ENCODE measurements at places on chromosomes 4 and X. TPM values are rescaled to one million over a fixed set of nuclear protein-coding genes. Genes with fewer than 3 reads are reported as not detected.

- DNase-seq: no peak
Measured at GRCh38 chrX:45830343-45830742, 629.7 kb upstream of the DIPK2B start.

GRCh38 chr4:127403471-127404084, 229.2 kb upstream of the INTU start:
- DNase-seq: no peak

DNA sequence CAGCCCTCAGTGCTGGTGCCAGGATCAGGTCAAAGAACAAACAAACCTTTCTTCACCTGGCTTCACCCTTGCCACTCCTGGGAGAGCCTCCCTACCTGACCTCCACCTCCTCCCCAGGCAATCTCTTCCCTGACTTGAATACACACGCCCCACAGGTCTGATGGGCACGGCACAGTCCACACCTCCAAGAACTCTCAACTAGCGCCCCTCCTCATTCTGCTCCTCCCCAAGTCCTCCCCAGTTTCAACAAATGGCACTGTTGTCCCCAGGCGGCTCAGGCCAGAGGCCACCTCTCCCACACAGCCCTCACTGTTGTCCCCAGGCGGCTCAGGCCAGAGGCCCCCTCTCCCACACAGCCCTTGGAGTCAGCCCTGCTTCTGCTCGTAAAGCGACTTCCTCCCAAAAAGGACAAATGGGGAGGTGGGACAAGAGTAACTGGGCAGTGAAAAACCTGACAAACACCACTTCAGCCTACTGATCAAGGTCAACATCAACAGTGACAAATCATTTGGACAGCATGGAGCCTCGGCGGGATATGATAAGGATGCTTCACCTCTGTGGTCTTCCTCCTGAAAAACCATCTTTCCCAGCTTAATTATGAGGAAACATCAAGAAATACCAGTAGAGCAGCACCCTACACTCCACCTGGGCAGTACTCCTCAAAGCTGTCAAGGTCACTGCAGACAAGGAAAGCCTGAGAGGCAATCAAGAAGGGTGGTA, 2.9 kb downstream of the LETM1 start:
- DNase-seq: no peak

DNA sequence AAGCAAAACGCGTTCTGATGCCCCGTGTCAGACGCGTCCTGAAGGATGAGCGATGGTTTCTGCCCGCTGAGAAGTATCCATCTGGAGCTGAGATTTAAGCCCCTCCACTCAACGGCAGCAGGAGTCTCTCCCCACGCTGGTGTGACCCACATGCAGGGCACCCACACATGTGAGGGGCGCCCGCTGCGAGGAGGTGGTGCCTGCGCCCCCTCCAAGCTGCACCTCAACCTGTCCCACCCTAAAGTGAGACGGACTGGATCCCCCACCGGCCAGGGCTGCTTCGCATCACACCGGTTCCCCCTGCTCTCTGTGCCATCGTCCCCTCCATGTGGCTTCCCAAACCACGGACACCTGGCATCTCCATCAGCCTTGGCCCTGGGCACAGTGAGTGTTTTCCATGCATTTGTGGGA, 4.5 kb upstream of the PDE6B start:
- DNase-seq: no peak

GRCh38 chrX:72130762-72131250, 909 bp downstream of the RTL5 start:
- no peak for DNase-seq

- no peak for DNase-seq
Measured at GRCh38 chr4:98641906-98642668, 16.3 kb downstream of the TSPAN5 start.

DNA sequence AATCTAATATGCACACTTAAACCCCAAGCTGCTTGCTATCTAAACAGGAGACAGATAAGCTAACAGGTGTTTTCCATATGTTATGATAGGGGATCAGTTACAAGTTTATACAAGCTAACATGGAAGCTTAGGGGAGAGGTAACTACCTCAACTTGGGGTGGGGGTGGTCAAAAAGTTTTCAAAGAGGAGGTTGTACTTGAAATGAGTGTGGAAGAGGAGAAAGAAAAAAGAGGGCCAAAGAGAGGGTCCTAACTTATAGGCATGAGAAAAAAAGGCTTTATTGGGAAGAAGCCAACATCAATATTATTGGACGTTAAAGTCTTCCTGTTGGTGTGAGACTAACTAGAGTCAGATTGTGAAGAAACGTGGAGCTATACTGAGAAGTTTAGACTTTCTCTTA, 205.9 kb downstream of the NDST4 start:
- no peak for DNase-seq

TENM3 gene
- total RNA-seq: 0.68 TPM

FOXR2 gene
- not detected for total RNA-seq

ALAS2 gene
- total RNA-seq: 8.5 TPM

GCNA gene
- total RNA-seq: 5.4 TPM

Data from thoracic aorta (tissue), 2 donors.